Mucosa of gallbladder (tissue), 1 donor: ENCODE measurements at places on chromosomes 5 and 9. TPM values are rescaled to one million over a fixed set of nuclear protein-coding genes. Genes with fewer than 3 reads are reported as not detected.
A peak's percentile ranks its signal among the peaks of the same experiment; 100 is the strongest.

The MSANTD3 gene
- total RNA-seq: 14.9 TPM

DNA sequence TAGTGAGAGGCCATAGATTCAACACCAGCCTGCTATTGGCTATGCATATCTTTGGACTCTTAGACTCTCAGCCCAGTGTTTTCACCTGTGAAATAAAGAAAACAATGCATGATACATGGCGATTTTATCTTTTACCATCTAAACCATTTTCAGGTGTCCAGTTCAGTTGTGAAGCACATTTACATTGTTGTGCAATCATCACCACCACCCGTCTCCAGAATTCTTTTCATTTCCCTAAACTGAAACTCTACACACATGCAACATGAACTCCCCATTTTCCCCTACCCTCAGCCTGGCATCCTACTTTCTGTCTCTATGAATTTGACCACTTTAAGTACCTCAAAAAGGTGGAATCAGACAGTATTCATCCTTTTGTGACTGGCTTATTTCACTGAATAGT, 420.6 kb downstream of the MED10 start:
- no peak for DNase-seq

The HDHD3 gene
- 102 TPM for total RNA-seq

The ADAMTS6 gene
- total RNA-seq: 19.0 TPM

The CNTNAP3B gene
- total RNA-seq: 2.6 TPM

DNA sequence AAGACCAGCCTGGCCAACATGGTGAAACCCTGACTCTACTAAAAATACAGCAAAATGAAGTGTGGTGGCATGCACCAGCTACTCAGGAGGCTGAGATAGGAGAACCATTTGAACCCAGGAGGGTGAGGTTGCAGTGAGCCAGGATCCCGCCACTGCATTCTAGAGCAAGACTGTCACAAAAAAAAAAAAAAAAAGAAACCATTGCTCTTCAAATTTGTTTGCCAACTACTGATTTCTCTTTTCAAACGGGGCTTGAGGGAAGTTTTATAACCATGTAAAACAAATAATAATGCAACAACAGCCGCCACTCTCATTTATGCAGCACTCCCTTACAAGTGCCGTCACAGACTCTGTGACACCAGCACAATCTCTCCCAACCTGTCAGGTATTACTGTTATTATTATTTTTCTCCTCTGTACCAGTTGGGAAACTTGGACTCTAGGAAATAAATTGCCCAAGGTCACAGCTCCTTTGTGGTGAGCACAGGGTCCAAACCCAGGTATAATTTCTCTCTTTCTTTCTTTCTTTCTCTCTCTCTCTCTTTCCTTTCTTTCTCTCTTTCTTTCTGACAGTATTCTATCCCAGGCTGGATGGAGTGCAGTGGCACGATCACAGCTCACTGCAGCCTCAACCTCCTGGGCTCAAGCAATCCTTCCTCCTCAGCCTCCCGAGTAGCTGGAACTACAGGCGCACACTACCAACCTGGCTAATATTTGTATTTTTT, 25.4 kb downstream of the SERINC5 start:
- no peak for DNase-seq

GRCh38 chr9:121286688-121286972, 18.7 kb downstream of the GSN start:
- DNase-seq: no peak

The CEP78 gene
- total RNA-seq: 13.7 TPM

The CCDC183 gene
- total RNA-seq: 2.3 TPM

DNA sequence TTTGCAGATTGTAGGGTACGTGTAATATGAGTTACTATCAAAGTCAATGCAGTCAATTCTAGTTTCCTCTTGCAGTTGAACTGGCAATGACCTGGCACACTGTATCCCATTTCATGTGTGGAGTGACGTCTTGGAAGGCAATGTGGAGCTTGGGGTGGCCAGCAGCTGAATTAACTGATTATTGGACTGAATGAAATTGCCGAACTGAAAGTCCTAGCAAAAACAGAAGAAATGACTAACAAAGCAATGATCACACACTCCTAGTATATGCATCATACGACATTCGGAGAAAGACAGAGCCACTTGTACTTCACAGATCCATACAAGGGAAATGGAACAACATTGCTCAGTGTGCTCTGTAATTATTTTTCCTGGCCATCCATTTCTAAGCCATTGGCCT, 259.1 kb upstream of the DAPK1 start:
- no peak for DNase-seq

DNA sequence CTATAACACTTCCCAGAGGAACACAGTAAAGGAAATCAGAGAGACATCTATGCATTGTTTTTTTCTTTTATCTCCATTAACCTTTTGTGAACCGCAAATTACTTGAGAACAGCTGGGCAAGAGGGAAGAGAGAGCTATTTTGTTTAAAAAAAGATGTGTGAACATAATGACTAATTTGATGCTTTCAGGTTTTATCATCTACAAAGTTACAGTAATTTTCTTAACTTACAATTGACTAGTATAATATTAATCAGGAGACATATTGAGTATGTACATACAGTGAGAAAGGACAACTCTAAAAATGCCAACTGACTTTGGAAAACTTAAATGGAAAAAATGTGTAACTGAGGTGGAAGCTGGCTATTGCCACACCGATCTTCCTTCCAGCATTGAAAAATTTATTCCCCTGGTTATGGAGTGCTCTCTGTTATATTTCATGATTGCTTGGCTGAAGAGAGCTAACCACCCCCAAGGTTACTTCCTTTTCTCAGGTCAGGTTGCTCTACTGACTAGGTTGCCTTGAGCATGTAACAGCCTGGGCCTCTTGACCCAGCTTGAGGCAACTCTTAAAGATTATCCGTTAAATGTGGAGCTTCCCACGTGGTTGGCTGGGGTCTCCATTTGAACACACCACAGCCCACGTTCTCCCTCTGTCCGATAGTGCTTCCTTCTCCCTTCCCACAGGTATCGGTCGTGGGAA, 62.6 kb upstream of the C6 start:
- DNase-seq: no peak

DNA sequence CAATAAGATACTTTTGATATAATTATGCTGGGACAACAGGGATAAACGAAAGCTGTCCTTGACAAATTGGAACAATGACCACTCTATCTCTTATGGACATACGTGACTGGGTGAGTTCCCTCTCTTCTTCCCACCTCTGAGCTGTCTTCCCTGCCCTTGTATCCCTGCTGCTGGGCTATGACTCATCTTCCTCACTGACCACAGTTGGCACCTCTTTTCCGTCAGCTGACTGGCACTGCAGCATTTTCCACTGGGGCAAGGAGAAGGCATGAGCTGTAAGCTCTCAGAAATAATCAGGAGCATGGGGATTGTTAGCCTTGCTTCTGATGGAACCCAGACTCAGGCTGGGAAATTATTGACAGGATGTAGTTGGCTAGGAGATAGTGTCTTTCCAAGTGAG, 48.7 kb downstream of the PCSK1 start:
- DNase-seq: peak; percentile 35

DNA sequence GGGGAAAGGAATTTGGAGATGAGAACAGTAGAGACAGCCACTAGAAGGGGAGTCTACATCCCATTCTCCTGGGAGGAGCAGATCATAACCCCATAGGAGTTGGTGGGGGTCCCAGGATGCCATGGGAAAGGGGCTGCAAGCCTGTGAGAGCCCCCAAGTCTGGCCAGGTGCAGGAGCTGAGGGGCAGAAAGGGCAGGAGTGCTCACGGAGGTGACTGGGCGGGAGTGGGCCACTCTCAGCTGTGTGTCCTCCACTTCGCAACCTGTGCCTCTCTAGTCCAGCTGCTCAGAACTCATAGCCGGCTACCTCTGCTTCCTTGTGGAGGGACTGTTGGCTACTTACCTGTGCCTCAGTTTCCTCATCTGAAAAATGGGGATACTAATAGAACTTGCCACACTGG, 263.9 kb downstream of the FSTL4 start:
- no peak for DNase-seq

DNA sequence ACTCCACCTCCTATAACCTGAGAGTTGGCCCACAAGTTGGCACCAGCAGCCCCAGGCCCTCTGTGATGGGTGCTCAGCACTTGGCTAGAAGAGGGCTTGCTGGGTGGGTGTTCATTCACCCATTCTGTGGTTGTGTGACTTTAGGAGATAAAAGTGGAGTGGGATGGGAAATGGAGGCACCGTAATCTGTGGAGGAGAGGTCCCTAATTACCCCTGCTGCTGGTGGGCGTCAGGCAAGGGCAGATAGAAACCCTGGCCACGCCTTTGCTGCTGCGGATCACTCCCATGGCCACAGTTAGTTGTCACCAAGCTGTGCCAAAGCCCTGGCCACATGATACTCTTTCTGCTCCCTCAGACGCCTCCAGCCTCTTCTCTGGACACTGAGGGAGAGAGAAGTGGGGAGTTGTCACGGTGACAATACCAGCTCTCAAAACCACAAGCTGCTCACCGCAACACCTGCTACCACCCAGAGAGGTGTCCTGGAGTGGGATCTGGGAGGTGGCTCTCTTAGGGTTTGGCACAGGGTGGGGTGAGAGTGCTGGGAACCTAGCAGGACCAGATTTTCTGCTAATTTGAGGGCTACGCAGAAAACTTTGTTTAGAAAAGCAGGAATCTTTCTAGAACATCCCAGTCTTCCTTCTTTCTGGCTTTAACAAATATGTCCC, 12.0 kb upstream of the NEUROG1 start:
- DNase-seq: no peak

DNA sequence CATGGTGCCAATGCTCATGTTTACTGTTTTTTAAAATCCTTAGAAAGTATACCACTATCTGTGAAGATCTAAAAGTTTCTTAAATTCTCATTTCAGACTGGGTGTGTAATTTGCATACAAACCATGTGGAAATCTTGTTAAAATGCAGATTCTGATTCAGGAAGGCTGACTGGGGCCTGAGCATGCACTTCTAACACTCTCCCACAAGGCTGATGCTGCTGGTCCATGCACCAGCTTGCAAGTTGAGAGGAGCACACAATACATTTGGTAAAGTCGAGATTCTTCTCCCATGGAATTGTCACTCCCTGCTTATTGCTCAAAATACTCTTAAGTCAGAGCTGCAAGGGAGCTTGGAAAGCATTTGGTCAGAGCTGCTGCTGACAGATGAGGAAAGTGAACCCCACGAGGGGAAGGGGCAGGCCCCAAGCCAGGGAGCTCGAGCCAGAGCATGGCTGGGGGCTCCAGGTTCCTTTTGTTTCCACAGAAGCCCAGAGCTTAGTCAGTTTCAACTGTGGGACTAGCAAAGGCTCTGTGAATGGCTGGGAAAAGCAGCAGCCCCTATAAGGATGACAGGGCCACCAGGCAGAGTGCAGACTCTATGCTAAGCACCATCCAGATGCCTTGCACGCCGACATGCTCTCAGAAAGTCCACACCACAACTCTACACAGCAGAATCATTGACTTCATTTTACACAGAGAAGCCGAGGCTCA, 93.5 kb upstream of the HAND1 start:
- DNase-seq: no peak

DNA sequence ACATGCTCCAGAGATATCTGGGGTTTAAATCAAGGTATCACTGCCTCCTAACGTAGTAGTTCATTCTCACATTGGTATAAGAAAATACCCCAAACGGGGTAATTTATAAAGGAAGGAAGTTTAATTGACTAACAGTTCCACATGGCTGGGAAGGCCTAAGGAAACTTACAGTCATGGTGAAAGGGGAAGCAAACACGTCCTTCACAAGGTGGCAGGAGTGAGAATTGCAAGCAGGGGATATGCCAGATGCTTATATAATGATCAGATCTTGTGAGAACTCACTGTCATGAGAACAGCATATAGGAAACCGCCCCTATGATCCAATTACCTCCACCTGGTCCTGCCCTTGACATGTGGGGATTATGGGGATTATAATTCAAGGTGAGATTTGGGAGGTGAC, 1280.2 kb upstream of the C9orf72 start:
- DNase-seq: no peak

The EFNA5 gene
- 27.9 TPM for total RNA-seq

GRCh38 chr5:177608243-177609075, 8.5 kb downstream of the B4GALT7 start:
- DNase-seq: no peak

The MEGF9 gene
- 15.5 TPM for total RNA-seq

The PHF24 gene
- 0.29 TPM for total RNA-seq

The PPP3R2 gene
- not detected for total RNA-seq

DNA sequence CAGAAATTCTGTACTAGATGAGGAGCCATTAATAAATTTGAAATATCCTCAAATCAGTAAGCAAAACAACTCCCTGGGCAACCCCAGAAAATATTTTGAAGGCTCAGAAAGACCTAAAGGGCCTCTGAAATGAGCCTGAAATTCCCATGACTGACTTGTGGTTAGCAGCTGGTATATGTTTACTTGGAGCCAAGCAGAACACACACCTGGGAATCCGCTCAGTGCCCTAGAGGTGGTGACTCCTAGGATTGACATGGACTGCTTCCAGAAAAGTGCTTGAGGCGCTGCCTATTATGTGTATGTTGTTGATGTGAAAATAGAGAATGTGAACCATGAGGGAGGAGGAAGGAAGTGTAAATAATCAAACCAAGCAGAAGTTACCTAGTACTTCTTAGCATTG, 14.7 kb downstream of the RFK start:
- no peak for DNase-seq

DNA sequence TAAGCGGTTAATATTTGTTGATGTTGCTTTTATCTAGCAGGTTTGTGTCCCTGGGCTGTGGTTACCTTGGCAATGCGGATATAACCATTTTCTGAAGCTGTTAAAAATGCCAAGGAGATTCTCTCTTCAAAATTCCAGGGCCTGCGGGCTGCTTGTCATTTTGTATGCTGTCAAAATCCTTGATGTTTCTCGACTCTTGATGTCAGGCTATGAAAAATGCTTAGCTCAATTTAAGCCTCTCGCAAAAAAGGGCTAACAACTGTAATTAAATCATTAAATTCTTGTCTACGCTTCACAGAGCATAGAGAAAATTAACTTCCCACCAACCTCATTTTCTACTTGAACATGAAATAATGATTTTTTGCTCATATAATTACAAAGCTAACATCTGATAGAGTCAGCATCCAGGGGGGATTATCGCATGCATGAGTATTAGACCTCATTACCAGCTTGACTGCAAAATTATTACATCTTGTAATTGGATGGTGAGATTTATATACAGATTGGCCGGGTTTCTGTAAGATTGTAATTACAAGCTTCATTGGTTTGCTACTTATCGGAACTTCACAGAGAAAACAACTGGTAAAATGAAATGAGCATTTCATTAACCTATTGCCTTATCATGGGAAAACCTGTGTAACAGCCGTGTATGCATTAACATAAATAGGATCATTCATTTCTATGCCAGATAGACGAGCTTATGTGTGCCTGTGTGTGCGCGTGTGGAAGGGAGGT, 83.1 kb upstream of the IRX1 start:
- no peak for DNase-seq

The ENC1 gene
- total RNA-seq: 36.0 TPM

The PCDHB4 gene
- 5.2 TPM for total RNA-seq

DNA sequence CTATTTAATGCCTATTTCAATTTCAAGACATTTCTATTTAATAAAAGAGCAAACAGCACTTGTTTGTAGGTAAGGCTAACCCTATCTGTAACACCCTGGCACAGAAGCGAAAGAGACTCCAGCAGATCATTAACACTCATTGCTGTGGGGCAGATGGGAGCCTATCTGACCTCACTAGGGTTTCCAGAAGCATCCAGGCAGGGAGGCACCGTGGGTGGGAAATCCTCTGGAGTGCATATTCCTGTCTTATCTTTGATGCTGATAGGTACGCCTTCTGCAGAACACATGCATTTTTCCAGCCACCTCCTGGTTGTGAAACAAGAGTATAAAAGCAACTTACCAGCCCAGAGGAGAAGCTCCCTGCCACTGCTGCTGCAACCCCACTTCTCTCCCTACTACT, 233.7 kb downstream of the GLIS3 start:
- peak; percentile 53 for DNase-seq
